ENCODE measurements at places on chromosomes 7 and 10.

DNA sequence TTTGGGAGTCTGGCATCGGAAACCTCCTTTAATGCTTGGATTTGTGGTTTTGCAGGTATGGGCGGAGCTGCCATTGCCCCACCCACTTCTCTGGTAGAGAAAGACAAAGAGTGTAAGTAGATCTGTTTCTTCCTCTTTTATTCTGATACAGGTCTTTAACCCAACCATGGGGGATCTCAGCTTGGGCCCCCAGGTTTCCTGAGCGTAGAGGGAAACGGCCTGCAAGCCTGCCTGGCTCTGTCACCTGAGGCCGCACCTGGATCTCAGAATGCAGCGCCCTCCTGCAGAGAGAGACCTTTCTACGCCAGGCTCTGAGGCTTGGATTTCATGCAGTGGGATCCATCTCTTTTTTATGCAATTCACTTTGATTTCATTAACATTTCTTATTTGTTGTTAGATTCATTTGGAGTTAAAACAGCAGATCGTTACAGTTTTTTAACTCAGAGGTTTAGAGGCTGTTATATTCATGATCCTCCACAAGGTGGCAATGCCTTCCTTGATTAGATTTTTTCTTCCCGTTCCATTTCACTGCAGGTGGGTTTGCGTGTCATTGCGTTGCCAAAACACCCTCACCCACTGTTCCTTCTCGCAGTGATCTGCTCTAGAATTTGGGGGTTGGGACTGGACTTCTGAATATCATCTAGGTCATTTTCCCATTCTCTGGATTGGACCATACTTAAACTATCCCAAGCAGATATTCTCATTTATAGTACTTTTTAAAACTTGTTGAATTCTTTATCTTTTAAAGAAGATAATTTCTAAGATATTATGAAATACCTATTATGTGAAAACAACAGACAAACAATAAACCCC is 20.0 kb downstream of the RBM17 start:
- peak; percentile 20 for DNase-seq

DNA sequence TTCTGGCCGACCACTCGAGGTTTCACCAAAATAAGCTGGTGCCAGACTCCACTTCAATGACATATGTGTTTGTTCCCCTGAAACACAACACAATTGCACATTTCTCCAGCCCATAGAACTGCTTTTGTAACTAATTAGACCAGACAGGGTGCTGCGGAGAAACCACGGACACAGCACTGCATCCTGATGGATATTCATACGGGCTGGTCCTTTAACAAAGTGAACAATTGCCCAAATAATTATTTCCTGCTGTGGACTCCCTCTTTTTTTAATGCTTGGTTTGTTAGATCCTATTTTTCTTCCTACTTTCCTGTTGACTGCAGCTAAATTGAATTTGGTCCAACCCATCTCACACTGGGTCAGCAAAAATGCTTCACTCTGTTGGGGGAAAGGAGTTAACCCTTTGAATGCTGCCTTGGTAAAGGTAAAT is 198.6 kb upstream of the BMPER start:
- no peak for DNase-seq

DNA sequence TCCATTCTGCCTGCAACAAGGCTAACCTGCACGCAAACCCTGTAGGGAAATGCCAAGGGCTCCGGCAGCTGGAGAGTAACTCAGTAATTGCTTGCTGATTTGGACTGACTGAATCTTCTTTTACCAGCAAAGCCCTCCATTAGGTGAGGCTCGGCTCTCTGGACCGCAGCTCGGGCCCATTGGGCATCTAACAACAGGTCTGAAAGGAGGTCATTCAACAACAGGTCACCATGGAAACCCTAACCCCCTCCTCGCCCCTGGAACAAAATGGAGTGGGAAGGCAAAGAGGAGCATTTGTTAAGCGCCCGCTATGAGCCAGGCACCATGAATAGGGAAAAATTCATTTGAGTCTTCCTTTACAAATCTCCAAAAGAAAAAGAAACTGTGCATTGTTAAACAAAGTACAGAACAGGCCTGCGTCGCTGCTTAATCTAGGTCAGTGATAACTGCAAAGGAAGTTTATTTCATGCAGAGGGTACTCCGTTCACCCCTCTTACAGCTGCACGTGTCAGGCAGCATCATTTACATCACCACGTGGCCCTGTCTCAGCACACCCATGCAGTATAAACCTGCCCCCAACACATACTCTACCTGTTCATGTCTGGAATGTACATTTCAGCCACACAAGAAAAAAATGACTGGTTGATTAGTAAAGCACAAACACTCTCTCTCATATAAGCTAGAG is 248.8 kb upstream of the NEBL start:
- DNase-seq = no peak

GRCh38 chr10:70162892-70163201 is 7.5 kb downstream of the SAR1A start:
- DNase-seq = no peak

DNA sequence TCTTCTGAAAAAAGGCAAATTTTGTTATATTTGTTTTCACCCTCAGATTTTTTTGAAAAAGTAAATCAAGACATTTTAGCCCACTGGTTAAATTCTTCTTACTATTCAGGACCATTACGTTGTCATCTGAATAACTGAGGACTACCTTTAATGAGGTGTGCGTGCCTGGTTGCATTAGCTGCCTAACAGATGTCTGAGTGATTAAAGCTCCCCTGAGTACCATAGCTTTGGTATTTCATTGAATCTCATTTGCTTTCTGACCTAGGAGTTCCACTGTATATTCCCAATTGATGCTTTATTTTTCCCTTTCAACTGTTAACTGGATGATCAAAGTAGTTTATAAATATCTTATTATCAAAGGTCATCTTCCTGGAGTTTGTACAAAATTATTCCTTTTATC is 410.0 kb upstream of the SEMA3D start:
- DNase-seq = no peak

DNA sequence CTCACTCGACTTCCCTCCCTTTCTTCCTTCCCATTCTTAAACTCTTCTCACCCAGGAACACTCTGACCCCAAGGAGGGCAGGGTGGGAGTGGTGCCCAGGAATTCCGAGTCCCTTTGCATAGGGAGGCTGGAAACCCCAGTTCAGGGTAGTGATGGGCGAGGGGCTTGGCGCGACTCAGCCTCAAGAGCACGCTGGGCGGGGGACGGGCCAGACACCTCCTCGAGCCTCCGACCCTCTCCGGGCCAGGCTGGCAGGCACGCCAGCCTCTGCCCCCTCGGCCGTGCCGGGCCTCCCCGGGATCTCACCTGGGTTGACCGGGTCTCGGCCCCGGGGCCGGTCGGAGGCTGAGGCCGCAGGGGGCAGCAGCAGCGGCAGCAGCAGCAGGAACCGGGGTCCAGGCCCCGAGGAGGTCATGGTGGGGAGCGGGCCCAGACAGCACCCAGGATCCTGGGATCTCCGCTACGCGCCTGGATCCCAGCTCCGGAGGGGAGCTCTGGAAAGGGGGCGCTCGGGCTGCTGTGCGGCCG is 457 bp downstream of the PLOD3 start:
- no peak for DNase-seq

- DNase-seq = no peak
Observed at GRCh38 chr7:150378115-150378852, 846 bp upstream of the ZNF775 start.

Data from Panc1 (cell line).